ENCODE measurements at places on chromosomes 4 and X.

DNA sequence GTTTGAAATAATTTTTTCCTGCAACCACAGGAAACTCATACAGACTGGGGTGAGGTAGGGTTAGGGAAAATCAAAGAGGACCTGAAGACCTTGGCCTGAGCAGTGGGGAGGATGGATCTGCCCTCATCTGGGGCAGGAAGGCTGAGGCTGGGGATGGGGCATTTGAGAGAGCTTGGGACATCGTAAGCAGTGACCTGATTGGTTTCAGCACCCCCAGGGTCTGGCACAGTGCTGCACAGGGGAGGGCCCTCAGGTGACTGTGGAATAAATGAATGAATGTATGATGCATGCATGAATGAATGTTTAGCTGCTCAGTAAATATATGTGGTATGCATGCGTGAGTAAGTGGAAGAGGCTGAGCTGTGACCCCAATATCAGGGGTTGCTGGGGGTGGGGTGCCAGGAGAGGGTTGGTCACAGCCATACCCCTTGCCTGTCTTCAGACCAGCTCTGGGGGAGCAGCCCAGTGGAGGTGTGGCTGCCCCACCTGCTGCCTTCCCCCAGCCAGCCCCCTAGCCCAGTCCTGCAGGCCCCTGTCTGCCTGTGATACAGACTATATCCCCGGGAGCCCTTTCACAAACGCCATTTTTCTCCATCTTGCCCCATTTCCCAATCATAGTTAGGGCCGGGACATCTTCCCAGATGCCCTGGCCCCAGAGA is 11.0 kb upstream of the TNIP2 start:
- no peak for DNase-seq

DNA sequence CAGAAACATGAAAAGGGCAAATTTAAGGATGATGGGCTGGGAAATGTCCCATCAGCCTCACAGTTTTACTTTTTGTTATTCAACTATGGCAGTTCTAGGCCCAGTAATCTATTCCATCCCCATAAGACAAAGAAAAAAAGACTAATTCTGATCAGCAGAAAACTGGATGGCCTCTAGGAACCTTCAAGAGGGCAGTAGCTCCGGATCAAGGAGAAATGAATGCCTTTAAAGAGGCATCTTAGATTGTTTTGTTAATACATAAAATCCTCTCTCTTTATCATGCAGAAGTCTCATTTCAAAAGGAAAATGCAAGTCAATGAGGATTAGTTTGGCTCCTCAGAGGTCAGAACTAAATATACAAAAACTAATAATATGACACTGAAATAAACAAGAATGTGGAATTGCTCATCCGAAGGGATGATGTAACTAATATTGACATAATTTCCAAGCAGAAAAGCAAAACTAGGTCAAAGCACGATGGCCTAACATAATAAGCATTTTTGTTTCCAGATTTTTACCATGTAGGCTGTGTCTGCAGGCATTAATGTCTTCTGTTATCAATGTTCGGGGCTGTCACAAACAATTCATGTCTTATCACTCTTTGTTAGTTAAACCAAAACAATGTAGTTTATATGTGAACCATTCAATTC is 8.8 kb downstream of the MID1 start:
- DNase-seq = no peak

GRCh38 chrX:40582811-40583210 is 2.0 kb downstream of the ATP6AP2 start:
- no peak for DNase-seq

GRCh38 chr4:130080872-130081451 is 985.0 kb downstream of the C4orf33 start:
- no peak for DNase-seq

GRCh38 chr4:168884251-168885124 is 125.6 kb downstream of the CBR4 start:
- DNase-seq = no peak
